ENCODE measurements at places on chromosomes 4 and X. TPM values are rescaled to one million over a fixed set of nuclear protein-coding genes. Genes with fewer than 3 reads are reported as not detected.

The SMR3B gene
- total RNA-seq, result not detected

The VCX3A gene
- not detected for total RNA-seq

The CXCR3 gene
- total RNA-seq, result not detected

The BTK gene
- not detected for total RNA-seq

The MBTPS2 gene
- total RNA-seq, result 6.8 TPM

The POF1B gene
- total RNA-seq, result not detected

The MAGEA3 gene
- not detected for total RNA-seq

The PIR gene
- total RNA-seq, result 9.3 TPM

The NLGN3 gene
- total RNA-seq, result 0.95 TPM

The TSPAN6 gene
- total RNA-seq, result 31.8 TPM

The NEK1 gene
- 11.3 TPM for total RNA-seq

The SOX3 gene
- total RNA-seq, result not detected

The XAGE1A gene
- total RNA-seq, result not detected

The AGTR2 gene
- total RNA-seq, result not detected

The MTCP1 gene
- 21.8 TPM for total RNA-seq

The H2BW2 gene
- not detected for total RNA-seq

The NPFFR2 gene
- not detected for total RNA-seq

The SLC49A3 gene
- total RNA-seq, result 5.2 TPM

The CACNA1F gene
- total RNA-seq, result not detected

The ADGRG4 gene
- total RNA-seq, result not detected

The ADH1B gene
- 104 TPM for total RNA-seq

The PPP1R2C gene
- not detected for total RNA-seq

The TMPRSS11F gene
- not detected for total RNA-seq

The ETNPPL gene
- total RNA-seq, result not detected

The RGN gene
- 2.4 TPM for total RNA-seq

The NAT8L gene
- total RNA-seq, result under 0.01 TPM

The WDR45 gene
- 65.4 TPM for total RNA-seq

The ZMAT1 gene
- under 0.01 TPM for total RNA-seq

The FGFBP1 gene
- not detected for total RNA-seq

The PAGE4 gene
- total RNA-seq, result not detected

The KLF8 gene
- 2.4 TPM for total RNA-seq
